ENCODE measurements at places on chromosomes 7 and 10. TPM values are rescaled to one million over a fixed set of nuclear protein-coding genes. Genes with fewer than 3 reads are reported as not detected.

The TCERG1L gene
- not detected for total RNA-seq

The WEE2 gene
- total RNA-seq, result not detected

The SRI gene
- total RNA-seq, result 127 TPM

The NPSR1 gene
- total RNA-seq, result not detected

The SPDYE2B gene
- total RNA-seq, result not detected

The MEOX2 gene
- total RNA-seq, result not detected

The CAMK1D gene
- 7.8 TPM for total RNA-seq

The IQUB gene
- 0.06 TPM for total RNA-seq

The AKR1B15 gene
- total RNA-seq, result 33.7 TPM

The TAS2R39 gene
- total RNA-seq, result not detected

The LZTS2 gene
- 38.1 TPM for total RNA-seq

The PLCE1 gene
- total RNA-seq, result 6.8 TPM

The OR9A2 gene
- total RNA-seq, result not detected

The SPDYE6 gene
- total RNA-seq, result not detected

The COL26A1 gene
- 0.63 TPM for total RNA-seq

The NRP1 gene
- total RNA-seq, result 95.2 TPM

The NKX1-2 gene
- 0.03 TPM for total RNA-seq

Measured in A549 treated with Hydrocortisone at 1 μM for 4 hours (cell line).